Naive thymus-derived CD8-positive, alpha-beta T cell (primary cell): ENCODE measurements at places on chromosomes 4 and X. TPM values are rescaled to one million over a fixed set of nuclear protein-coding genes. Genes with fewer than 3 reads are reported as not detected.

GRCh38 chrX:12866451-12867377 is at the start of gene TLR7:
Gene TLR7, plus strand, starts transcription at chrX:12867072. Its CDS starts 507 bp downstream, at chrX:12867579.
- no peak for DNase-seq

GRCh38 chr4:173793937-173794510 is 264.0 kb upstream of the HAND2 start:
- DNase-seq = no peak

DNA sequence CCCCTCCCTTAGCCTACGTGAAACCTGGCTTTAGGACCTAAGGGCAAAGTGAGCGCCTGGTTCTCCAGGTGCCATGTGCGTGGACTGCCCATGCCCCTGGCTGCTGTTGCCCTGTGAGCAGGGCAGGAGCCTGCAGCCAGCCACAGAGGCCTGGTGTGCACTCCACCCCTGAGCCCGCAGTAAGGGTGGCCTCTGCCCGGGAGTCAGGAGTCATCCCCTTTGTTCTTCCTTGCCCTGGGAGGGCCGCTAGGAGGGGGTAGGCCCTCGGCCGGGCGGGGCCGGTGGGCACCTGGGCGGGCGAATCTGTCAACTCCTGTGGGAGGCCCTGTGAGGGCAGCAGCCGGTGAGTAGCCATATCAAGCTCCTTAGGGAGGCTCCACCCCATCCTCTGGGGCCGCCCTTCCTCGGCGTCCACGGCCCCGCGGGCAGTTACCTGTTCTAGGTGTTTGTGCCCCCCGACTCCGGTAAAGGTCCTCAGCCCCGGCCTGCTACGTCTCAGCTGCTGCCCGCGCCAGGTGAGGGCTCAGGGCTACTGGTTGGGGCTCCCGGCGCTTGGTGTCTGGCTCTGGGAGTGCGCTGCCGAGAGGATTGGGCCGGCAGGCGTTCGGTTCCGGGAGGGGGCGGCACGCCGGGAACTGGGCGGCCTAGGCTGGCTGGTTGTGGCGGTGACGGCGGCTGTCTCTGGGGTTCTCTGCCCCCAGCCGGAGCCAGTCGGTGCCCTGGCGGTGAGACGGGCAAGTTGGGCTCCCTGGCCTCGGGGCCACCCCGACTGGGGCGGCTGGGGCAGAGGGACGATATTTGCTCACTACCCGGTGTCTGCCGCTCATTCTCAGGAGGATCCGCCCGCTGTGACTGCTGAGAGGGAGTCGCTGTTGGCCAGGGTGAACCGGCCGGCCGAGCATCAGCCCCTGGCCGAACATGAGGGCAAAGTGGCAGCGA is 1060.2 kb downstream of the TECRL start:
- DNase-seq = no peak

GRCh38 chrX:65668377-65669310 is 1.2 kb downstream of the MSN start:
- DNase-seq = peak; percentile 17

- no peak for DNase-seq
Measured at GRCh38 chr4:142322996-142323395, 523.1 kb downstream of the INPP4B start.

DNA sequence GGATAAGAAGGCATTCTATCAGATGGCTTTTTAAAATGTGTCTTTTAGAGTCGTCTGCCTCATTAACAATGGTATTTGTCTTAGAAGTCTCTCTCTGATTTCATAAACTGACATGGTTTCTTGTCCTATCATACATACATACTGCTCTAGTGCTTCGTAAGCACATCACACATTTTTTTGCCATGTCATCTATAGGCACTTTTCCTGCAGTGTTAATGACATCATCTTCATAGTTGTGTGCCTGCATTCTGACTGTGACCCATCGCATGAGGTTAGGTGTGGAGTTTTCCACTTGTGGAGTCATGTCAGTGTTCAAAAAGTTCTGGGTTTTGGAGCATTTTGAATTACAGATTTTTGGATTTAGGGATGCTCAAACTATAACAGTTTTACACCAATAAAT is 361.6 kb upstream of the SPOCK3 start:
- no peak for DNase-seq

DNA sequence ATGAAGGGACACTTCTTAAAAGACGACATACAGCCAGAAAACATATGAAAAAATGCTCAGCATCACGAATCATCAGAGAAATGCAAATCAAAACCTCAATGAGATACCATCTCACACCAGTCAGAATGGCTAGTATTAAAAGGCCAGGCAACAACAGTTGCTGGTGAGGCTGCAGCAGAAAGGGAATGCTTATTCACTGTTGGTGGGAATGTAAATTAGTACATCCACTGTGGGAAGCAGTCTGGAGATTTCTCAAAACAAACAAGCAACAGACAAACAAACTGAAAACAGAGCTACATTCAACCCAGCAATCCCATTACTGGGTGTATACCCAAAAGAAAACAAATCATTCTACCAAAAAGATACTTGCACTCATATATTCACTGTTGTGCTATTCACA is 197.9 kb downstream of the EVC2 start:
- no peak for DNase-seq

GRCh38 chr4:112327965-112328733 is 31.0 kb downstream of the ALPK1 start:
- no peak for DNase-seq

DNA sequence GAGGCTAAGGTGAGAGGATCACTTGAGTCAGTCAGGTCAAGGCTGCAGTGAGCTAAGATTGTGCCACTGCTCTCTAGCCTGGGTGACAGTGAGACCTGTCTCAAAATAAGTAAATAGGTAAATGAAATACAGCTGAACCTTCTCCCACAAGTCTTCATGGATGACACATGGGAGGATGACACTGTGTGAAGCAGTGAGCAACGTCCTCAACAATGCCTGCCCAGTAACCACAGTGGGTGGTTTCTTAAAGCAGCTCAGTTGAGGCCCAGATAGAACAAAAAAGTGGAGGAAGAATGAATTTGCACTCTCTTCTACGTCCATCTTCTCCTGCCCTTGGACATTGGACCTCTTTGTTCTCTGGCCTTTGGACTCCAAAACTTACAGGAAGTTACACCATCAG is 52.7 kb downstream of the MSX1 start:
- DNase-seq = no peak

Gene MGARP
- polyA plus RNA-seq = not detected

Gene MAGEA4
- not detected for polyA plus RNA-seq

Gene MAGEA1
- polyA plus RNA-seq = not detected

Gene MTMR8
- 3.4 TPM for polyA plus RNA-seq

Gene TCEAL6
- polyA plus RNA-seq = not detected

Gene GC
- not detected for polyA plus RNA-seq
